Activated CD8-positive, alpha-beta memory T cell treated with anti-CD3 and anti-CD28 coated beads for 1 hour (primary cell): ENCODE measurements at places on chromosomes 6 and 20.

DNA sequence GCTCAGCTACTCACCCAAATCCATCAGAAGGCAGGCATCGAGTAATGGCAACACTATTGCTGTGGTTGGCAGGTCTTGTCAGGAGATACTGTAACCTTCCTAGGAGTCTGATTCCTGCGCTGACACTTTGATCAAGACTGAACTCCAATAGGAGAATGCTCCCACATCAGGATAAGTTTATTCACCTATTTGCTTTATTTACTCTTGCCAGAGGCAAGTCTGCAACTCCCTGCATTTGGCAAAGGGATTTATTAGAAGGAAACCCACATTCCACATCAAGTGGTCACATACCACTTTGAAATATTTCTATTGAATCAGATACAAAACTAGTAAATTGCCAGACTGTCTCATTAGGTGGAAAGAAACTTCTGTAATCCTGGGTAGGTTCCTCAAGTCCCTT lies 43.5 kb downstream of the ZFAND3 start:
- DNase-seq = no peak

DNA sequence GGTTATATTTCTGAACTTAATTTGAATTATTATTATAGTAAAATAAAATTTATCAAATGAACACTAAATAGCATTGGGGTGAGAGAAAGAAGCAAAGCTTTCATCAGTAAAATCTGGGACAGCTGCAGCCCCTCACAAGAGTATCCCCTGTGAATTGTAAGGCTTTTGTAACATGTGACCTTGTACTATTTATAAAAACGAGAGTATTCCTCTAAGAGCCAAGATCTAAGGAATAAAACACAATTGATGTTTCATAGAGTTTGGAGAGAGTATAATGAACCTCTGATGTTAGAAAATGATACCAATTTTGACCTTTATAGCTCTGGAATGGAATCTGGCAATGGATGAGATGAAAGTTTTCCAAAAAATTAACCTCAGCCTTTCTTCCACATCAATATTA lies 617.2 kb upstream of the ID4 start:
- no peak for DNase-seq

GRCh38 chr20:4216142-4216735 lies 200.9 kb upstream of the RNF24 start:
- no peak for DNase-seq

GRCh38 chr20:63963348-63963741 lies 6.4 kb downstream of the ZNF512B start:
- no peak for DNase-seq

- no peak for DNase-seq
These were observed 48.6 kb downstream of the TPD52L1 start for GRCh38 chr6:125201961-125202729.

- no peak for DNase-seq
These were observed 148.0 kb downstream of the DHX35 start for GRCh38 chr20:39109933-39110818.

- DNase-seq = no peak
These were observed 3.1 kb upstream of the TFAP2B start for GRCh38 chr6:50815436-50816114.

GRCh38 chr6:44052419-44053023 lies 74.7 kb downstream of the MRPL14 start:
- DNase-seq = no peak

- DNase-seq = no peak
These were observed 17.2 kb downstream of the STK35 start for GRCh38 chr20:2118783-2119182.

DNA sequence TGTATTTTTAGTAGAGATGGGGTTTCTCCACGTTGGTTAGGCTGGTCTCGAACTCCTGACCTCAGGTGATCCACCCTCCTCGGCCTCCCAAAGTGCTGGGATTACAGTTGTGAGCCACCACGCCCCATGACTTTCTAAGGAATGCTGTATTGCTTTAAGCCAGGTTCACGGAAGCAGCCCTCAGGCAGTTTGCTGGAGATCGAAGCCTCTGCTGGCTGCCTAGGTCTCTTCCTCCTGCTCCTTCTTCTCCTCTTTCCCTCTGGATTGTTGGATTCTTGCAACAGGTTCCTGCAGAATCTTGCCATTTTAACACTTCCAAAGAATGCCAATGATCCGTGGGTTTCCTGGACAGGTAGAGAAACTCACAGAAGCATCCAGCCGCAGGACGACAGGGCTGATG lies 29.3 kb upstream of the B4GALT5 start:
- DNase-seq = no peak

GRCh38 chr20:53159160-53159559 lies 187.0 kb downstream of the TSHZ2 start:
- DNase-seq = no peak

DNA sequence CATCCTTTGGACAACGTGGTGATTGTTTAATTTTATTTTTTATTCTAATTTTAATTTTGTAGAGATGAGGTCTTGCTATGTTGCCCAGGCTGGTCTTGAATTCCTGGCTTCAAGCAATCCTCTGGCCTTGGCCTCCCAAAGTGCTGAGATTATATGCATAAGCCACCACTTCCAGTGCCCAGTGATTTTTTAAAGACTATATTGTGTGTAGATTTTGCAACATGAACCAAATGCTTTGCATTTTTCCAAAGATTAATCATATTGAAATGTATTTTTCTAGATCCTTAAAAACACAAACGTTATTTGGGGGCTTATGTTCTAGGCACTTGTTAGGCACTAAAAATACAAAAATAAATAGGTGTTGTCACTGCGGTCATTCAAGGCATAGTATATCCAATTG lies 117.6 kb upstream of the CCN2 start:
- no peak for DNase-seq

GRCh38 chr6:4336778-4337442 lies 201.5 kb upstream of the ECI2 start:
- no peak for DNase-seq

GRCh38 chr6:72621291-72622093 lies at the start of gene KCNQ5:
Gene KCNQ5 (plus strand): TSS chr6:72622064.
- peak; percentile 4 for DNase-seq

- no peak for DNase-seq
These were observed 1336.7 kb upstream of the CITED2 start for GRCh38 chr6:140711019-140711613.

DNA sequence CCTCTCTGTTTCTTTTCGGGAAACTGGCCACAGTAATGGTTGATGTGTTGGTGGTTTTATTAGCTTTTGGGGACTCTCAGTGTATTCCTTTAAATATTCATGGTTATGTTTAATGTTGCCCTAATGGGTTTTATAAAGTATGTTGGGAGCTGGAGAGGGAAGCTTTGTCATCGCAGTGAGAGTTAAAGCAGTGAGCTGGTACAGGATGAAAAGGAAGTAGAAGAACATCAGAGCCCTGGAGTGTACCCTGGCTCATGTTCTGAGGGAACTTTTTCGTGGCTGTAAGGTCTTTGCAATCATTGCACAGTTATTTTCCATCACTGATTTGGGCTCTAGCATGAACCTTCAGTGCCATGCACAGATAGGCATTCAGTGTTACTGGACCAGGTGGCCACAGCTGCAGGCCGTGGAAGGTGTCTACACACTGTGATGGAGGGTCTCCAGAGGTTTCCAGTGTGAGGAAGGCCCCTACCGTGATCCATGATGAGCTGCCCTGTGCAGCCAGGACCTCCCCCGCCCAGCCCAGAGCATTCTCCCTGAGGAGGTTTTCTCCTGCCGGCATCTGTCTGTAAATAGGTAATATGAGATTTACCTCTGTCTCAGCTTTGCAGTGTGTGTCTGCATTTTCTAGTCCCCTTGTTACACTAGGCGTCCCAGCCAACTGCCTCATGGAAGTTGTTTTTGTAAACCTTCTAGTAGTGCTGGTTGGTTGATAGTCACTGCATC lies 22.4 kb upstream of the TMEM217 start:
- DNase-seq = no peak

DNA sequence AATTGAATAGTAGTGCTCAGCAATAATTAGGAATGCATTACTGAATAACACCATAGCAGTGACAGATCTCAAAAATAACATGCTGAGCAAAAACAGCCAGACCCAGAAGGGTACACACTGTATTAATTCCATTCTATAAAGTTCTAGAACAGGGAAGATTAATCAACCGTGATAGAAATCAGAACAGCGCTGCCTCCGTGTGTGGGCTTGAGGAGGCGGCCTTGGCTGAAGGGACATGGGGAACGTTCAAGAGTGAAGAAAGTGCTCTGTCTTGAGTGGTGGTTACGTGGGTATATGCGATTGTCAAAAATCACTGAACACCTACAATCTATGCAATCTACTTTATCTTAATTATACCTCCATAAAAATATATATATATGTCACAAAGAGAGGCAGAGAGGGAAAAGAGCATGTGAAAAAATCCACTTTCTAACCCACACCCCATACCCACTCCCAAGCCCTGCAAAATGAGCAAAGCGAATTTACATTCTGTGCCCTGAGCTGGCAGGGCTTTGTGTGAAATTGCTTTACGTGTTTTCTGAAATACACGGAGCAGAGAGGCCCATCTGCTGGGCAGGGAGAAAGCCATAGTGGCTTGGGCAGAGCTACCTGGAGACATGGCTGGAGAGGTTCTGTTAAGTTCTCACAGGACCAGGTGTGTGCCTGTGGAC lies 74.4 kb downstream of the NFATC2 start:
- DNase-seq = no peak

DNA sequence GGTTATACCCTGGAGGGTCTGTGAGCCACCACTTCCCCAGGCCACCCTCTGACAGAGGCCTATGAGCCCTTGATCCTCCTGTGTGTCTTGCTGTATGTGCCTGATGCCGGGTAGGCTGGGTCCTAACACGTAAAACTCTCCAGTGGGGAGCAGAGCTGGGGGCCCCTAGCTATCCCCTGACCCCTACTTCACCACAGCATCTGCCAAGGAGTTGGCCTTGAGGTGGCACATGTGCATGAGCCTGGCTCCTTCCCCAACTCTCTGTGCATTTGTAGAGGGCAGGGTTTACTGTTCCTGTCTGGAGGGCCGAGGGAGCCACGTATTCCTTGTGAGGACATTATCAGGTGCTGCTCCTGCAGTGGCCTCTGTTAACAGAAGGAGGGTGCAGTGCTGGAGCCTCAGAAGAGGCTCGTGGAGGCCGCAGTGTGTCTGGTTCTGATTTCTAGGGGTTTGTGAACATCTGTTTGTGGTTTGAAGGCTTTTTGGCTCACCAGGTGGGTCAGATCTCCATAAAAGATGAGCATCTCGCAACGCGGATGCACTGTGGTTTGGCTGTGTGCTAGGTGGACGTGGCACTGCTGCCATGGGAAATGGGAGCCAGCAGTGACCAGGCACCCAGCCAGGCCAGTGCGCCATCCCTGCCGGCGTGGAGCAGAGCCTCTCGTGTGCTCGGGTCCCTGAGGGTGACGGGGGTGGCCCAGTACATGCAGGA lies 152.1 kb downstream of the DTNBP1 start:
- no peak for DNase-seq

DNA sequence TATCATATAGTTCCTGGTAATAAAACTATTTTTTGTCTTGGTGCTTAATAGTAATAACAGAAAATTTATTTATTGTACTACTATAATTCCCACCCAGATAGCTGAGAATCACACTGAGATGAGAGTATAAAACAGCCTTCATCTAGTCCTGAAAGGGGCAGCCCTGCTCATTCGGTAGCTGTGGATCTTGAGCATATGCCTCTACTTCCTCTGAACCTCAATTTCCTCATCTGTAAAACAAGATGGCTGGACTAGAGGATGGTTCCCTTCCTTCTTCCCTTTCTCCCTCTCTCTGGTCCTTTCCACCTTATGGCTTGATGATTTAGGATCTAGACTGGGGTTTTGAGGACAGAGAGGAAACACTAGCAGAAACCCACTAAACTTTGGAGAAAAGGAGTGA lies 15.0 kb downstream of the FKBP5 start:
- no peak for DNase-seq

GRCh38 chr6:100721256-100721655 lies 159.9 kb downstream of the ASCC3 start:
- DNase-seq = no peak

- DNase-seq = no peak
These were observed 43.8 kb downstream of the ARFGEF2 start for GRCh38 chr20:48965189-48965910.

GRCh38 chr20:39861381-39861780 lies 827.7 kb downstream of the MAFB start:
- DNase-seq = no peak

GRCh38 chr6:90436403-90436802 lies 139.8 kb upstream of the BACH2 start:
- no peak for DNase-seq

DNA sequence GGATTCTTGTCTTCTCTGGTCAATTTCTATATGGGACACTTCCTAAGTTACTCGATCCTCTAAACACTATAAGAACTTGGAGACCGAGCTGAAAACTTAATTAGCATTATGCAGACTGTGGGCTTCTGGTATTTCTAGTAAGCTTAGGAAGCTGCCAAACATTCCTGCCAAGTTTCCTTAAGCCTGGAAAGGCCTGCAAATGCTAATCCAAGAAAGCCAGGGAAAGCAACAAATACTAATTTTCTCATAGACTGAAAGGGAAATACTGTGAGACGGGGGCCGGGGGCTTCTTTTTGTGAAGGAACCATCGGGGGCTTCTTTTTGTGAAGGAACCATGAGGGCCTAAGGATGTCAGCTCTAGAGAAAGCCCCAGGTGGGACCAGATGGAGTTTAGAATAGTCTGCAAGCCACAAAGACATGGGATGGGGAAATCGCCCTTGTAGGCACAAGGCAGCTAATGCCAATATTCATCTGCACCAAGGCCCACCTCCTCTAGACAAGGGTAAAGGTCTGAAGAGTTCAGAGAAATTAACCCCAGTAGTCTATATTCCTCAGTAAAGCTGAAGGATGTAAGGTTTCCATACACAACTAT lies 332.4 kb upstream of the PRDM1 start:
- no peak for DNase-seq

GRCh38 chr6:152360034-152360433 lies 277.1 kb downstream of the SYNE1 start:
- no peak for DNase-seq
